ENCODE measurements at places on chromosomes 11 and 22.

DNA sequence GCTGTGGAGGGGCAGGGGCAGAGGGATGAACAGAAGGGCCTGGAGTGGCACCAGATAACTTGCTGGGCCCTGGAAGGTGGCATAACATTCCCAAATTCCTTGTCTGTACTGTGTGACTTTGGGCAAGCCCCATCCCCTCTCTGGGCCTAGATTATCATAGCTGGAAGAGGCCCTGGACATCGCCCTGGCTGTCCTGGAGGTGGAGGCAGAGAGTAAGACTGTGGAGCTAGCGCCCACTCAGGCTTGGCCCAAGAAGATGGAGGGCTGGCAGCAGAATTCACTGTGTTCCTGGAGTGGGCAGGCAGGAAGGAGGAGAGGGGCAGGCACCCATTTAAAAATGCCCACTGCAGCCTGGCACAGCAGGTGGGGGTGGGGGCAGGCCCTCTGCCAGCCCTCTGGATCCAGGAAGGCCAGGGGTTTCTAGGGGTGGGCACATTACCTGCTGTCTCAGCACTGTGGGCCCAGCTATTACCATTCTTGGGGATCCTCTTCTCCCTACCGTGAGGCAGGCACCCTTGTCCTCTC lies 22.6 kb downstream of the ARHGEF17 start:
- no peak for DNase-seq

GRCh38 chr11:104979839-104980238 lies 11.5 kb upstream of the CASP4 start:
- no peak for DNase-seq

- DNase-seq = no peak
These were observed 528.6 kb downstream of the BRD1 start for GRCh38 chr22:49298834-49299750.

- no peak for DNase-seq
These were observed 36.0 kb downstream of the SYT13 start for GRCh38 chr11:45250035-45250718.

- no peak for DNase-seq
These were observed 160.9 kb downstream of the TBC1D22A start for GRCh38 chr22:46923394-46923793.

- no peak for DNase-seq
These were observed 95.5 kb downstream of the SIK3 start for GRCh38 chr11:117002639-117003299.
